Colonic mucosa (tissue), 4 donors: ENCODE measurements at places on chromosomes 4 and X.

DNA sequence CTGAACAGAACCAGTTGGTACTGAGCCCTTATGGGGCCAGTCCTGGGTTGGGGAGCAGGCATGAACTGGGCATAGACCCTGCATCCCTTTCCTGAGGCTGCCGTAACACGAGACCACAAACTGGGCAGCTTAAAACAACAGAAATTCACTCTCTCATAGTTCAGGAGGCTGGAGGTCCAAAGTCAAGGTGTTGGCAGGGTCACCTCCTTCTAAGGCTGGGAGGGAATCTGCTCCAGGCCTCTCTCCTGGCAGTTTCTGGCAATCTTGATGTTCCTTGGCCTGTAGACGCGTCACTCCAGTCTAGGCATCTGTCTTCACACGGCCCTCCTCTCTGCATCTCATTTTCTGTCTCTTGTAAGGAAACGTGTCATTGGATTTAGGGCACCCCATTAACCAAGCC, 19.8 kb upstream of the SORCS2 start:
- no peak for DNase-seq

DNA sequence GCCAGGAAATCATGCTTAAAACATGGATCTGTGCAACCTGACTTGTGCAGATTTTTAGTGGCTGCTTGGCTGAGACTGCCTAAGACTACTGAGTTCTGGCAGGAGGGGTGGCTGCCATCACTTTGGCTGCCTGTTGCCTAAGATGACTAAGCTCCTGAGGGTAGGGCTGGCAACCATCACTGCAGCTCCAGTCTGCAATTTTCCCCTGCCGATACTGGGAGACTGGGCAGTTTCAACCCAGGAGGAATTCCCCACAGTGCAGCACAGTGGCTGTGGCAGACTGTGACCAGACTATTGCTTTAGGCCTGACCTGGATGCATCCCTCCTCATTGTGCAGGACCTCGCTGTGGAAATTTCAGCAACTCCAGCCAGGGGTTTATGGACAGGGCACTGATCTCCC, 544.9 kb downstream of the ANKRD50 start:
- DNase-seq, result no peak

DNA sequence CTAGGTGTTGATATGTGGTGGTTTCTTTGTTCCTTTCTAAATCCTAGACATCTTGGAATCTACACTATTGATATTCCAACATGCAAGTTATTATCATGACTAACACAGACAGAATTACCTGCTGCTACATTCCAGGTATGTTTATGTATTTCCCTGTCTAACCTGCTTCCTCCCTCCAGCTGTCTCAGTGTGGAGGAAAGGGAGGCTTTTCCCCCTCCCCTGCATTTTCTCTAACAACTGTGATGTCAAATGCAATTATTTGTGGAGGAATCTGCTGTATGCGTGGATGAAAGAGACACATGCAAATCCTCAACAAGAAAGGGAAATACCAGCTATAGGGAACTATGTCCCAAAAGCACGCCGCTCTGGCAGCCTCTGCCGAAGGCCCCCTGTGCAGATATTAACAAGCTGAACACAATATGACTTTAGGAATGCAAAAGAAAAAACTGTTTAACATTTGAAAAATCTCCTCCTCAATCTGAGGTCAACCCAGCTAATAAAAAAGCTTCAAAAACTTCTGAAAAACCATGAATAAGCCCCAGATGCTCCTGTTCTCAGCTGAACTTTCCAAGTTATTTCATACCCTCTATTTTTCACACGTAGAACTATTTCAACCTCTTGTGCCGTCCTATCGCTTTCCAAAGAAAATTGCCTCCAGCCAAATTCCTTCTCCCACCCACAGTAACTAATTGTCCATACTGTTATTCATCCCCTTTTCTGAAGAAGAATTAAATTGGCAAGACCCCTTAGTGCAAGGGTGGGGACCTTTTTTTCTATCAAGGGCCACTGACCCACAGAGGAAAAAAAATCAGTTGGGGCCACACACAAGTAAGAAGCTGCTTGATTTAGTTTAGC, 225.1 kb upstream of the GPC4 start:
- no peak for DNase-seq

GRCh38 chr4:13470379-13470778, 13.8 kb downstream of the RAB28 start:
- no peak for DNase-seq

DNA sequence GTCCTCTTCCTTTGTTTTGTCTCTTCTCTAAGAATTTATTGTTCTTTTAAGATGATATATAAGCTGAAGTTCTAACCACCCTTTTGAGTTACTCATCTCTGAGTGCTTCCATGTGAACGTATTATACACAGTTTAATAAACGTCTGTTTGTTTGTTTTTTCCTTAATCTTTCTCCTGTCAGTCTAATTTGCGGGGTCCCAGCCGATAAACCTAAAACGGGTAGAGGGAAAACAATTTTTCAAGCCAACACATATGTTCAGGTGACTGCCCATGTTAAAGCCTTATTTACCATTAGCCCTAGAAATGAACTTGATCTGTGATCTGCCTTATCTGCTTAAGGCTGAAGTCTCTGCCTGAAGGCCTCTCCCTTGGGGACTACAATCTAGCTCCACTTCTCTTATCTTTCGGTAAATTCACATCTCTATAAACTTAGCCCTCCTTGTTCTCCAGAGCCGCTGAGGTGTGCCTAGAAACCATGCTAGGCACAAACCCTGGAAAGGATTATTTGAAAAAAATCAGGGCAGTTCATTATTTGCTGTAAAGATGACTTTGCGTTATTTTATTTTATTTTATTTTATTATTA, 158.8 kb downstream of the CAMK2D start:
- no peak for DNase-seq

DNA sequence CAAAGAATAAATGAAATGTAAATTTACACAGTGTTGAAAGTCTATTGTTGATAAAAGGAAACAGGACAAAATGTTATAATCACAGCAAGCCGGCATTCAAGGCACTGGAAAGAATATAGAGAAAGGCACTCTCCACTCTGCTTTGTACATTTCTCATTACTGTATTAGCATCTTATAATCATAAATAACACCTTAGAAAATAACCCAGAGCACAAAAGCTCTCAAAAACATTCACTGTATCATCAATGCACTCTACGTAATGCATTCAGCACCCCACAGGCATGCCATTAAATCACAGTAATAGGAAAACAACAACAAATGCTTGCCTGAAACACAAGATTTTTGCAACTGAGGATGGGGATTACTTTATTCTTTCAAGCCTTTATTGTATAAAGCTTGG, 75.3 kb upstream of the TRPC3 start:
- DNase-seq, result no peak
